SW 1271 (cell line): ENCODE measurements at places on chromosomes 2 and 18.

DNA sequence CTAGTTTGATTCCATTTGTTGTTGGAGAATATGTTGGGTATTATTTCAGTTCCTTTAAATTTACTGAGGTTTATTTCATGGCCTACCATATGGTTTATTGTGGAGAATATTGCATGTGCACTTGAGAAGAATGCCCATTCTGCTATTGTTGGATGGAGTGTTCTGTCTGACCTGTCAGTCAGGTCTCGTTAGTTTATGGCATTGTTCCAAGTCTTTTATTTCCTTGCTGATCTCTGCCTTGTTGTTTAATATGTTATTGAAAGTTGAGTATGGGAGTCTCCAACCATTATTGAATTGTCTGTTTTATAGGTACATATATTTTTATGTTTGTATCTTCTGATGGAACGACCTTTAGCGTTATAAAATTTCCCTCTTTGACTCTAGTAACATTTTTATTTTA, 86.3 kb downstream of the PTPN4 start:
- no peak for DNase-seq

- DNase-seq, result no peak
These were observed 851.4 kb upstream of the SOX11 start for GRCh38 chr2:4840791-4841190.

DNA sequence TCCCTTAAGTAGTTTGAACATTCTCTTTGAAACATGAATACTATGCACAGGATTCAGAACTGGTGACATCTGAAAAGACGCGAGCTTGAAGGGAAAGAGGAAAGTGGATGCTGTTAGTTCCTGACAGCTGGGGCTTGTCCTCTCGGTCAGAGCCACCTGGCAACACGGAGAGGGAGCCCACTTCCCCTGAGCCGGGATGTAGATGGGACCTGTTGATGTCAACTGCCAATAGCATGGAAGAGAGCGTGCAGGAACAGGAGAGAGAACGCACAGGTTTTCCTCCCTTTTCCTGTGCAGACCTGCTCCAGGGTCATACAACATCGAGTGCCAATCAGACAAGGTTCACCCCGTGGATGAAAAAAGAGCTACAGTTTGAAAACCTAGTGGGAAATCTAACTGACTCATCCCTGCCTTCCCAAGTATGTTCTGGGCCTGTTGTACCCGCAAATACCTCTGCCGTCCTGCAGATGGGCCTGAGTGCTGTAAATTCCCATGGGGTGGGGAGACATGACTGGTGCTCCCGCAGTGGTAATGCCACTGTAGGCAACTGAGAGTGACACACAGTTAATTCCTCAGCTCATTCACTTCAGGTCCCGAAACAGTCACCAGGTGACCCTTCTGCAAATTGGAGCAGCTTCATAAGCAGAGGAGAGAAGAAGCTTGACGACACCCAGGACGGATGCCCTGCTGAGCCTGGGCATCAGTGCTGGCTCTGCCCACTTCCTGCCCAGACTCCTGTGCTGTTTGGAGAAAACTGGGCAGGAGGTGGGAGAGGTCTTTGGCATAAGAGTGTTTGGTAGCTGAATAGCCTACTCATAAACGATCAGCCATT, 13.9 kb upstream of the MBP start:
- no peak for DNase-seq

DNA sequence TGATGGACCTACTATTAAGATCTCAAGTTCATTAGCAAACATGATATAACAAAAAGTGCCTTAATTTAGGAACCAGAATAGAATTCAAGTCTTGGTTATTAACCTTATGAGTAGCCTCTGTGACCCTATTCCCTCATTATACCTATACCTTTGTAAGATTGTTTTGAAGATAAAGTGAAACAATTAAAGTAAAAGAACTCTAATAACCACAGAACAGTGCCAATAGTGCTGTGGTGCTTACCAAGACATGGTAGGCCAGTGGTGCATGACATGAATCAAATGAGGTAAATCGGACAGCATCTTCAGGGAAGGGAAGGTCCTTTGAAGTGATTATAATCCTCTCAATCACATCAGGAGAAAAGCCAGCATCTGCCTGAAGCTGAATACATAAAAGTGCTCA, 36.4 kb downstream of the METTL4 start:
- no peak for DNase-seq

- DNase-seq, result peak; percentile 31
These were observed 55.3 kb upstream of the SULT1C3 start for GRCh38 chr2:108184419-108184818.

DNA sequence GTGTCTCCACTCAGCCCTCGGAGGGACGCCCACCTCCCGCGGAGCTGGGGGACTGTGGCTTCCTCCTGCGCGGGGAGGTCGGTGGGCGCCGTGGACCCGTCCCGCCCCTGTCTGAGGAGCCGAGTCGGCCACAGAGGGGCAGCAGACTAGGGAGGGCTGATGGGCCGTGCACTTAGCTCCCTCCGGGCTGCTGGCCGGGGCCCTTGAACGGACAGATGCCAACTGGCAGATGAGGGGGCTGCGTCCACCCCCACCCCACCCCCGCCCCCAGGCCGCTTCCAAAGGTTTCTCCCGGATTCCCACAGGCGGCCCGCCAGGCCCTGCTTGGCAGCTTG, 10.4 kb upstream of the UBE2F start:
- no peak for DNase-seq

- DNase-seq, result no peak
These were observed 72.0 kb upstream of the TMEM178A start for GRCh38 chr2:39593439-39594393.

DNA sequence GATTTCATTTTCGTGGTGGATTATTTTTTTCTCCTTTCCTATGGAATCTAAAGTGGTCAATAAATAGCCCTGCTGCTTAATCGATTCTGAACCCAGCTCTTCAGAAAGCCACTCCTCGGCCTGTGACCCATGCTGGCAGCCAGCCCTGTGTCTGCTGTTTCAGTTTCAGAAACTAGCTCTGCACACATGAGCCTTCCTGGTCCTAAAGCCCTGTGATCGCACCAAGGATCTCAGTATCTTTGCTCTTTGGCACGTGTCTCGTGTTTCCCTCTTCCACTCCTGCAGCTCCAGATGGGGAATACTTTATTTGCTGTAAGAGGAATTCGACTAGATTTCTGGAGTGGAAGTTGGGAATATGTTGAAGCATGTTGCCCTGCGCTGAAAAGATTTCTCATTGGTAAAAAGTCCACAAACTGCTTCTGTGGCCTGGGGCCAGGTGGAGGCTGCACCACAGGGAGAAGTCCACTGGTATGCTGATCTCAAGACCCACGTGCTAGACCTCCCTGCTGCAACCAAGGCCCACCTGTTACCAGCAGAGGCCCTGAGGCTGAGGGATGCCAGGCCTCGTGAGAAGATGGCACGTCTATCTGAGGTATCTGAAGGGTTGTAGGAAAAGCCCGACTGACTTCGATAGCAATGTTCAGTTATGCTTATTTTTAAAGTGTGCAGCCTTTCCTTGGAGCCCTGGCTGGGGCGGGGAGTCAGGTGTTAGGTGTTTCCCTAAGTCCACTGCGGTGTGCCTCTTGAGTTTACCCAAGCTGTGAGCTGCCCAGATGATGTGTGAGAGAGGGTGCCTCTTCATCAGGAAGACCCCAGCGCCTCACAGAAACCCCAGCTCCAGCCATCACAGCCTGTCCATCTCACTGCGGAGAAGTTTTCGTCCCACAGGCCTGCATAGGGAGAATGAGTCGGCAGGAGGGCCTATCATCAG, 33.6 kb upstream of the CELF4 start:
- DNase-seq, result no peak

DNA sequence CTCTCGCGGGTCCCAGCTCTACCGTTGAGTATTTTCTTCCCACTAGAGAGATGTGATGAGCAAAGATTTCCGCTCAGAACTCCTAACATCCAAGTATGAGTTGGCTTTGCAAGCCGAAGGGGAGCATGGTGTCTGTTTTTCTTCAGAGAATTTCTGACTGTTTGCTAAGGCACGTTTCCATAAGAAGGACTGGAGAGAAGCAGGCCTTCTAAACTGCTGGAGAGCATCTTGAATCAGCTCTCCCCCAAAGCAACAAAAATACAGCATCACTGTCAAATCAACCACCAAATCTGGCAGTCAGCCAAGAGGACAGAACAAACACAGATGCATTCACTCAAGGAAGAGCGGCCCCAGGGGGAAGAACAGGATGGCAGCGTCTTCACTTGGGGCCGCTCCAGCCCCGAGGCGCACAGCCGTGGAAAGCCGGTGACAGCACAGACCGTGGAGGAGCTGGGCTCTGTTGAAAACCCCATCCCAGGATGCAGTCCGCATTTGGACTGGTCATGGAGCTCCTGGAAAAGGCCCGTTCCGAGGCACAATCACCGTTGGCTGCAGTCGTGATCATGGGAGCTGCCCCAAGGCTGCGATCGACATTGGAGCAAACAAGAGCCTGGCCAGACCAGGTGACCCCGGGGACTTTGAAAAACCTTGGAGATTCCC, 101.4 kb downstream of the NFATC1 start:
- DNase-seq, result no peak

DNA sequence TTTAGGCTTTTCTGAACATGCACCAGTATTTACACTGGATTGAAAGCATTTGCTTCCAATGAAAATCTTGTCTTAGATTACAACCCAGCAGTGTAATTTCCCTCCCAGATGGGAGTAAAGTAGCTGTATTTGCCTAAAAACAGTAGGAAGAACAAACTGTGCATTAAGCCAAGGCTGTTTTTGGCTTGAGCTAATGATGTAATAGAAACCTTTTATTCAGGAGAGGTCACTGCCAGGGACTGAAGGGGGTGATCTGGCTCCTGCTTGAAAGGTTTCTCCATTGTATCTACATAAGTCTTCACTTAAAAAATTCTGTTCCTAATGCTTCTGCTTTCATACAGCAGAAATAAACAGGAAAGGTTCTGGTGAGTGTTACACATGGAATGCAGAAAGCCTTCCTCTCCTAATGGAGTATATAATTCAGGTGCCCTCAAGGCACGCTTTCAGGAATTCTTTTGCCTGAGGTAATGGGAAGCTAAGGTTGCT, 74.4 kb downstream of the MEIS1 start:
- DNase-seq, result no peak

DNA sequence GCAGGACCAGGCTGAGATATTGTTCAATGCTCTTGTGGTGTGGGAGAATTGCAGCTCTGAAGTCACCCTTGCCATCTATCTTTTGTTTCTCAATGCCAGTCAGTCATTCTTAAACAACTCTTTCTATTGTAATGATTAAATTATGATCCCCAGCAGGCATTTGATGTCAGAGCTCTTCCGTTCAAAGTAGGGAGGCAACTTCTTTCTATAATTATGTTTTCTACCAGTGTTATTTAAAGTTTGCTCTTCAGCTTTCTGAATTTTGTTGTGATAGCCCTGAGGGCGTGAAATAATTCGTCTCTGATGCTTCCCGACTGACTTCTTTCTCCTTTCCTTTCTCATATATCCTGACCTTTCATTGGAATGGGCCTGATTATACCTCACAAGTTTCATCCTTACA, 161.4 kb upstream of the KLHL14 start:
- no peak for DNase-seq

GRCh38 chr2:165927353-165927752, 26.2 kb downstream of the TTC21B start:
- DNase-seq, result no peak

DNA sequence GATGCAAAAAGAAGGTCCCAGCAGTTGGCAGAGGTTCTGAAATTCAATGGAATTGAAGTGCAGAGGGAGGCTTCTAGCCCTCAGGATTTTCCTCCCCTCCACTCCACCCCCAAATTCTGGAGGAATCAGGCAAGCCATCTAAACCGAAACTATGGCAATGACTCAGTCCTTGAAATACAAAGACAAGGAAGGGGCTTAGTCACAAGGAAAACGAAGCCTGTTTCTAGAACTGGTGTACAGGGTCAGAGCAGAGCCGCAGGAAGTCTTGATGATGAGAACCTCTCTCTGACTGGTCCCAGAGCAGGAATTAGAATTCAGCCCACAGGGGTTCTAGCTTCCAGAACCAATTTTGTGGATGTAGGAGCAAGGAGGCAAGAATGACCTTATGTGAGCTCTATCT, 111.7 kb upstream of the SCN1A start:
- no peak for DNase-seq

DNA sequence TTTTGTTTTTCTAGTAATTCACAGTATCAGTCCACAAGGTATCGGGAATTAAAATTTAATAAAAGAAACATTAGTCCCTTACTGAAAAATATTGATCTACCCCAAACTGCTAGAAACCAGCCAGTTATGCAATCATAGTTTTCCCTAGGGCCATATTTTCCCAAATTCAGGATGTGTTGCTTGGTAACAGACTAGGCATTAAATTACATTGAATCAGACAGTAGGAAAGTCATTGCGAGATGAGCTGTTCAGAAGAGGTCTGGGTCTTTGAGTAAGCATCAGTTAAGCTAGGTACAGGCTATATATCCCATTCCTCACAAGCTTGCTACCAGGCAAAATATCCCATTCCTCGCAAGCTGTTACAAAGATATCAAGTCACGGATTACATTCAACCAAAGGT, 123.0 kb upstream of the CCDC150 start:
- no peak for DNase-seq

GRCh38 chr2:172288603-172289002, 138.8 kb upstream of the ITGA6 start:
- no peak for DNase-seq

DNA sequence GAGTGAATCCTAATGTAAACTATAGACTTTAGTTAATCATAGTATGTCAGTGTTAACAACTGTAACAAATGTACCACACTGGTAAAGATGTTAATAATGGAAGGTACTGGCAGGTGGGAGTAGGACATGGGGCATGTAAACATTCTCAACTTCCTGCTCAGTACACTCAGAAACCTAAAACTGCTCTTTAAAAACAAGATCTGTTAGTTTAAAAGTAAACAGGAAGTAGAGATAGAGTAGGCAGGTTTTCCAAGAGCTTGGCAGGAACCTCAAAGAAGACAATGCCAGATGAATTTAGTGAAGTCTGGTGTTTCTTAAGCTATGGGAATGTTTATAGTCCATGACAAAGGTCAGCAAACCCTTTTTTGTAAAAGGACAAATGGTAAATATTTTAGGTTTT, 46.6 kb downstream of the CCDC138 start:
- no peak for DNase-seq

GRCh38 chr18:44938720-44939665, 258.3 kb downstream of the SETBP1 start:
- no peak for DNase-seq

- DNase-seq, result no peak
These were observed 64.9 kb downstream of the NCKAP5 start for GRCh38 chr2:133503323-133503722.

DNA sequence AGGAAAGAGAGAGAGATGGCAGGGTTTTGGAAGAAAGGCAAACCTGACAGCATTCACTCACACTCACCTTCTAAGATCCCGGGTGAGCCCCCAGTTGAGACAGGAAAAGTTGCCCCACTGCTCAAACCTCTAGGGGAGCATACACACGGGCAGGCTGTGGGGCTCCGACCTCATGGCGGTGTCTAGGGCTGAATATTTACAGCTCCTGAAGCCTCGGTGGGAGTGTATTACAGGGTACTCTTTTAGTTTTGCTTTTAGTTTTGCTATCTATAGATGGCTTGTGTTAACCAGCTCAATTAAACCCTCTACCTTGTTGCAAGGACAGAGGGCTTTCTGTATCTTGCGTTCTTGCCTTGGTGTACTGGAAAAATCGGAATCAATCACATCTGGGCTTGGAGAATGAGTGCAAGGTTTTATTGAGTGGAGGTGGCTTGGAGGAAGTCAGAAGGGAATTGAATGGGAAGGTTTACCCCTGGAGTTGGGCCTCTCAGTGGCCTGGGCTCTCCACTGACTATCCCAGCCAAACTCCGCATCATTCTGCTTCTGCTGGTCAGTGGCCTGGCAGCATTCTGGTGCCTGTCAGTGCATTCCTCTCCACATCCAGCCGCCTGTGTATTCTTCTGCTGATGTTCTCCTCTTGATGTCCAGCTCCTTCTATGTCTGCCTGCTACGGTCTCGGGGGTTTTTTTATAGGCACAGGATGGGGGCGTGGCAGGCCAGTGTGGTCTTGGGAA, 10.1 kb upstream of the IFIH1 start:
- DNase-seq, result no peak

- DNase-seq, result no peak
These were observed 252.8 kb downstream of the MREG start for GRCh38 chr2:215760557-215760956.
